Stimulated activated CD4-positive, alpha-beta T cell treated with anti-CD3 and anti-CD28 coated beads, Interleukin-15, amount 100 ng/mL, for 48 hours (primary cell): ENCODE measurements at places on chromosomes 6 and 20.

GRCh38 chr20:62281161-62281933 is 21.4 kb upstream of the ADRM1 start:
- no peak for DNase-seq

GRCh38 chr6:143062551-143062950 is 1.9 kb downstream of the AIG1 start:
- no peak for DNase-seq

DNA sequence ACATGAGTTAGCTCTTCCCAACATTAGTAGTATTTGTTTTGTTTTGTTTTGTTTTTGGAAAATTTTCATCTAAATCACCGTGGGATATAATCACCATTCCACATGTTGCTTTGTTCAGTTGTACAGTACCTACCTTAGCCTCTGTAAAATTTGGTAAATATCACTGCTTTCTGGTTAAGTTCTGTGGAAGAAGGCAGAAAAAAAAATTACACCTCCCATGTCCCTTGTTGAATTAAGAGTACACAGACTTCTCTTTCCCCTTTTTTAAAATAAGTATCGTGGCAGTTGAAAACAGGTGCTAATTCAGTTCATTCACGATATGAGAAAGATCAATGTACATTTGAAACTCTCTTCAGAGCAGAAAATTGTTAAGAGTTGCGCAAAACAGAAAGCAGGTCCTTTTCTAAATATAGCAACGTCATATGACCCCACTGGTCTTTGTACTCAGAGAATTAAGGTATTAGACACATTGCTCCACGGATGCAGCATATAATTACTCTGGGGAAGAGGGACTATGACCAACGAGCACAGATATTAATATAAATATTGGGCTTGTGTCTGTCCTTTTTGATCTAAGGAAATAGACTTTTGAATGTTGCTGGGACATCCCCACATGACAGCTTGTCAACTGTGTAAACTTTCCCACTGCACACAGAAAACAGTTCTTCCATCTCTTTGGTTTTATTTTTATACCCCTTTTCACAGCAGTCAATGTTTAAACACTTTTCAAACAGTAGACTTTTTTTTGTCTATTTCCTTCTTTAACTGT is 58.6 kb upstream of the ZNF217 start:
- no peak for DNase-seq

- no peak for DNase-seq
Observed at GRCh38 chr6:144094731-144095133, 641 bp downstream of the SF3B5 start.

DNA sequence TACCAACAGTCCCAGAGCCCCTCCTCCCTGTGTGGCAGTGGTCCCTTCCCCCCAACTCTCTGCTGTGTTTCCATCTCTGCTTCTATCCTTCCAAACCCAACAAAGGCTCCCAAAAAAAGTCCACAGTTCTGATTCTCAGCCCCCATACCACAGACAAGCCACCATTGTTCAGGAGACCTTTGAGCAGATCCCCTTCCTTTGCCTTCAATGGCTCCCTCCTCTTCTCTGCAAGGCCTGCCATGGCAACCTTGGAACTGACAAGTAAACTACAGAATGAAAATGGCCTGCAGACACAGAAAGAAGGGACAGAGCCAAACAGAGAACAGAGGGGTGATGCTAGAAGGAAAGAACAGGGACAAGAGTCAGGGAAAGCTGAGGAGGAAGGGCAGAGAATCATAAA is 23.2 kb downstream of the OR2H2 start:
- DNase-seq = no peak

GRCh38 chr6:46217671-46218131 is 46.9 kb upstream of the ENPP5 start:
- no peak for DNase-seq

- DNase-seq = no peak
Observed at GRCh38 chr6:47195011-47195650, 114.6 kb downstream of the TNFRSF21 start.

- peak; percentile 91 for DNase-seq
Observed at GRCh38 chr20:62302341-62303061, at the start of gene ADRM1. Gene ADRM1, plus strand, starts transcription at chr20:62302997. Its CDS starts 572 bp downstream, at chr20:62303569.

DNA sequence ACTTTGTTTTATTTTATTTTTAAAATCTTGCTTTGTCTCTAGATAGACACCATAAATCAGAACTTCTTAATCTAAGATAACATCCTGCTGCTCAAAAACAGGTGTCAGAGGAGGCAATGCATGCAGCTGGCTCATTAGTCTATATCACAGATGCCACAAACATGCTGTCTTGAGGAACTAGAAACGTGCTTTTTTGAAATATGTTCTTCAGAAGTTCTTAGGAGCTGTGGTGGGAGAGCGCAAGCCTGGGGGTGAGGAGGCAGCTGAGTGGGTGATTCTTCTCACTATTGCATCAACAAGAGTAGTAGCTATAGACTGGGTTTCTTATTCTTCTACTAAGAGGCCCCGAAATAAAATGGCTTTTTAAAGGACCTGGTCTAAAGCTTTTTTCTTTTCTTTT is 23.4 kb downstream of the IL22RA2 start:
- DNase-seq = no peak

GRCh38 chr6:527989-528673 is 128.8 kb downstream of the HUS1B start:
- DNase-seq = no peak

DNA sequence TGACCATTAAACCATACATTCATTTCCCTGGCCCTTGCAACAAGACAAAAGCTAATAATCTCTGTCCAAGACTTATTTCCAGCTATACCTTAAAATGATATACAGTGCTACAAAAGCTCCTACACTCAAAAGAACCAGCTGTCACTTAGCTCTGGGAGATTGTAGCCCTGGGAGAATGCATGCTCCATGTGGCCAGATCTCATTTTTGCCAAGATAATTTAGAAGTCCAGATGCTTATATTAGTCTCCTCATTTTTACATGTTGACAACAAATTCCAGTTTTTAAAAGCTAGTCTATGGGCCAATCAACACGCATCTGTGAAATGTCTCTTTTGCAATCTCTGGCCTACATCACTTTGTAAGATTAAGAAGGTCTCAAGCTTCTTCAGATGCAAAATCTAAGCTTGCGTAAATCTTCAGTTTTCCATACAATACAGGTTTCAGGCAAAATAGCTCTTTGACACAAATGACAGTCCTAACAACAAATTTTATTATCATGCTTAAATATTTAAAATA is 27.1 kb downstream of the TASP1 start:
- DNase-seq = no peak

- no peak for DNase-seq
Observed at GRCh38 chr6:144110210-144110609, 14.8 kb upstream of the SF3B5 start.

- DNase-seq = no peak
Observed at GRCh38 chr6:88616380-88616779, 347.0 kb downstream of the RNGTT start.

- no peak for DNase-seq
Observed at GRCh38 chr20:32201977-32202363, 5.6 kb downstream of the PLAGL2 start.

GRCh38 chr6:47852727-47853126 is 70.9 kb downstream of the OPN5 start:
- DNase-seq = no peak

GRCh38 chr20:37686762-37687477 is 6.9 kb upstream of the CTNNBL1 start:
- no peak for DNase-seq

DNA sequence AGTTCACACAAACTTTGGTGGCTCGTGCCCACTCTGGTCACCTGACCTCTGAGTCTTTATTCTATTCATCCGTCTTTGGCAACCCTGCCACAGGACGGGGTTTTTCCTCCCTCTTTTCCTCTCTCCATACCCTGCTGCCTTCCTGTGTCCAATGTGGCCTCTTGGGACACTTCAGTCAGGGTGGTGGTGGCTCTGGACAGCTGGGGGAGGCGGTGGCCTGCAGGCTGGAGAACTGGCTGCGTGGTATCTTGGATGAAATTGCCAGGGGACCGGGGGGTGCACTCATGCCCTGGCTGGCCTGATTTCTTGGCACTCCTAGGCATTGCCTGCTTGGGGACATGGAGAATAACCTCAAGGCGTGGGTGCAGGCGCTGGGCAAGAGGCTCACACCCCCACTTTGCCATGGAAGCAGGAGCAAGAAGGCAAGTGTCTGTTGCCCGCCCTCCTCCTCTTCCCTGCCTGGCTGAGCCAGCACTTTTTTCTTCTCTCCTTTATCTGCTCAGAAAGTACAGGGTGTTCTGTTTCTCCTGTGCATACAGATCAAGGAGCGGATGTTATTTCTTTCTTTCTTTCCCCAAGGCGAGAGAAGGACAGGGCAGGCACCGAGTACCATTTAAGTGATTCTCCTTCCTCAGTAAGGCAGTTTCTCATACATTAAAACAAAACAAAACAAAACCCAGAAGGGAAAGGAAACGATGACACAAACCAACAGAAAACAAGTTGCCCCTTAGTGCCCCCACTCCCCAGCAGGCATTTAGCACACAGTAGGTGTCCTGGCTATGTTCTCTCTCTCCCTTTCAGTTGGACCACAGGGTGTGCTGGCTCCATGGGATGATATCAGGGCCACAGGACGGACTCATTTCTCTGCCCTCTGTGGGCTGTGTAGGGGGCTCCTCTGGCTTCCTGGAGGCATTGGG is 155.5 kb upstream of the RNF24 start:
- no peak for DNase-seq

- DNase-seq = no peak
Observed at GRCh38 chr6:111980143-111980542, 73.8 kb upstream of the CCN6 start.

- DNase-seq = no peak
Observed at GRCh38 chr6:153015094-153015640, 12.7 kb upstream of the MTRF1L start.

DNA sequence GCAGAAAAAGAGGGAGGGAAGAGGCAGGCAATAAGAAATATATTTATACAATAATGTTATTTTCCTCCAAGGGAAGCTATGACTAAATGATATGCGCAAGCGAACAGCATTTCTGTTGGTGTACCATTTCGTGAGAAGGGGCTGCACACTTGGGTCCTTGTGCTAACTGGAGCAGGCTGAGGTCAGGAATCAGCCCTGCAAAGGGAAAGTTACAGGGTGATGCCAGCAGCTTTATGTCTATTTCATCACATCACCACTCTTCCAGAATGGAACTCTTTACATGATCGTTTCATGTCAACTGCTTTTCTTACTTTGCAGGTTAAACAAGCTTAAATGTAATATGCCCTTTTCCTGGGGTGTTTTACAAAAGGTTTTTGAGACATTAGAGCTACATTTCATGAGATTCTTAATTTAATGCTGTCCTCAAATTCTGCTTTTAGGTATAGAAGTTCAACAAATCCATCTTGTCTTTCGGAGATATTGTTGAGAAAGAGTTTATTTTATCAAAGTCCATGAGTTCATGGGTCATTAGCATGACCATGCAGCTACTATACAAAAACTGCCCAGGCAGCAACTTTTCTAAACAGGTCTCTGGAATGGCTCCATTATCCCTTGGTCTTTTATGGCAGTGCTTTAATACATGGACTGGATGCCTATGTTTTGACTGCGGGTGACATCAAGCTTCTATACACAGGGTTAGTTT is 443.8 kb downstream of the TENT5A start:
- DNase-seq = no peak

DNA sequence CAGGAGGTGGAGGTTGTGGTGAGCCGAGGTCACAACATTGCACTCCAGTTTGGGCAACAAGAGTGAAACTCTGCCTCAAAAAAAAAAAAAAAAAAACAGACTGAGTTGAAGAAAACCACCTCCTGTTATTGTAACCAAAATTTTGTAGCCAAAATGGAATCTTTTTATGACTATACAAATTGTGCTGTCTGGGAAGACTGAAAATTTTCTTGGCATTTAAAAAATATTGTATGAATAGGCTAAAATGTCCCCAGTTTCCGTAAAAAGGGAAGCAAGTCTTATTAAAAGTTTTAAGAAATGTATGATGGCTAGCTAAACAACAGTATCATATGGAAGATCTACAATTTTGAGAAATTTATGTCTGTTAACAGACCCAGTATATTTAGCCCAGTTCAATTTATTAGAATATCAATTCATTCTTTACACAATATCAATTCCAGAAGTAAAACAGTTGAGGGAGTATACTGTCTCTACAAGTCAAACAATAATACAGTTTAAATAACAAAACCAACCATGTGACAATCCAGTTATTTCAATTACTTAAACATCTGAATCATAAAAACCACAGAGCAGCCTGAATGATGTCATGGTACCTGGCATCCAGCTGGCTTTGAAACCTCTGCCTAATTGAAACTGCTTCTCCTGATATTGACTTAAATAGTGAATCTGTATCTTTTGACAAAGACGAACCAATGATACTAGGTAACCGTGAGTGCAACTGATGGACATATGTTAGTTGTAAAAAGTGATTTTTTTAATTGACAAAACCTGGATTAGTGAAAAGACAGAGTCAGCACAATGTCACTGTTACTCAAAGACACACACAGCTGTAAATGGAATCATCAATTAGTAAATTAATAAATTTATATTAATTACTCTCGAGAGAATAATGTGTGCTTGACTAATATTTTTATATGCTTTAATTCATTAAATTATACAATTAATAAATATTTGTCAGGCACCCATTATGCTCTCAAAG is 166.6 kb upstream of the MARCKS start:
- DNase-seq = no peak

DNA sequence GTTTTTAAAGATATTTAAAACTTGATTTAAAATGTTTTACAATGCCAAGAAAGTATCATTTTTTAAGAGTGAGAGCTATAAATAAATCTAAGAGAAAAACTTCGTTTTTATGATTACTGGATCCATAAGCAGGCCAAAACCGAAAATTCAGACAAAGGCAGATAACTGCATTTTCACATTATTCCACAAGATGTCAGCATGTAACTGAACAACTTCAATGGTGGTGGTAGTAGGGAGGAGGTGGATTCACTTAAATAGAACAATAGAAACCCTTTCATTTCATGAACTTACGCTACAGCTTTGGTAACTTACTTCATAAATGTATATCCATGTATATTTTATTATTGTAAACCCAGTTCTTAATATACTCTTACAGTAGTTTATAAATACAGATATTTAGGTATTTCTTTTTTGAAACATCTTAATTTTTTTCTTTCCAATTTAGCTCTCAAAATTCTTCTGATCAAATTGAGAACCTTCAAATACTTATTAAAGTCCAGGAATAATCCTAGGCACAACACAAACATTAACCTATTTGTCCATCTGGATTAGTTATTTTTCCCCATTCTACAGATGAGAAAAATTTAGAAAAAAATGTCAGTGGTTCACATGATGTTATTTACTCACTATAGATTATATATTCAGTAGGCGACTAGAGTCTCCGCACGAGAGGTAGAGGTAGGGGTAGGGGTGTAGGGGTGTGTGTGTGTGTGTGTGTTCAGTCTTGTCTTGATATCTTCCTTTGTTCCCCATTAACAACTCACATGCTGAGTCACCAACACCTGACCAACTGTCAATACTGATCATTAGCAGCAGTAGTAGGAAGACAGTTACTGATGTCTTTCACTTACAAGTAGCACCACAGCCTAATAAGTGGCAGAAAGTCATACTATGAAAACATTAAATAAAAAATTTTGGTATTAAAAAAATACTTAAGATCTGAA is 111.5 kb downstream of the ARHGAP18 start:
- DNase-seq = no peak

GRCh38 chr20:4154958-4155411 is 139.6 kb upstream of the RNF24 start:
- DNase-seq = no peak
